D721Med (cell line): ENCODE measurements at places on chromosomes 4 and X.

GRCh38 chr4:111064342-111064993 is 441.6 kb upstream of the PITX2 start:
- DNase-seq: no peak

DNA sequence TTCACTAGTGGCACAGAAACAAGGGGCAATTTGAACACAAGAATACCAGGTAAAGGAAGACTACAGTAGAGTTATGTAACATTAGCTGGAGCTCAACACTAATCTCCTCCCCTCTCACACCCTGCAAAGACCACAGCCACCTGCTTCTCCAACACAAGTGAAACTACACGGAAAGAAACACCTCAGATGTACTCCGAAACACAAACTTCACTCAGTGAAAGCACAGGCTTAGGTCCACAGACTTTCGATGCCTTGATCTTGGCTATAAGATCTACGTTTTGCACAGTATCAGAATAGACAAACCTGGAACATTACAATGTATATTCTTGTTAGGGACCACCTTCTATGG is 7.6 kb downstream of the ACSL1 start:
- DNase-seq: no peak

- DNase-seq: no peak
Measured at GRCh38 chr4:54840430-54840829, 182.7 kb downstream of the KIT start.

DNA sequence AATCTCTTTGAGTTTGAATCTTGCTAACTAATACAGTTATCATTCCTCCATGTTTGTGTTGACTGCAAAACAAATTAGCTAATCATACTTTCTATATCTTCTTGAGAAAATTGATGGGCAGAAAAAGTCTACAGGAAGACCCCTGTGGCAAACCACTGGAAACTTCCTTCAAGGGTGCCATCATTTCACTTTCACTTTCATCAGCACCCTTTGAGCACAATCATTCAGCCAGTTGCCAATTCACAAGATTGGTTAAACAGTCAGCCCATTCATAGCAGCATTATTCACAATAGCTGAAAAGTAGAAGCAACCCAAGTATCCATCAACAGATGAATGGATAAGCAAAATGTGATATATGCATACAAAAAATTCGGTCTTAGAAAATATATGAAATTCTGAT is 101.5 kb downstream of the CCDC160 start:
- no peak for DNase-seq

GRCh38 chr4:5747738-5748375 is 36.9 kb downstream of the EVC start:
- DNase-seq: no peak

DNA sequence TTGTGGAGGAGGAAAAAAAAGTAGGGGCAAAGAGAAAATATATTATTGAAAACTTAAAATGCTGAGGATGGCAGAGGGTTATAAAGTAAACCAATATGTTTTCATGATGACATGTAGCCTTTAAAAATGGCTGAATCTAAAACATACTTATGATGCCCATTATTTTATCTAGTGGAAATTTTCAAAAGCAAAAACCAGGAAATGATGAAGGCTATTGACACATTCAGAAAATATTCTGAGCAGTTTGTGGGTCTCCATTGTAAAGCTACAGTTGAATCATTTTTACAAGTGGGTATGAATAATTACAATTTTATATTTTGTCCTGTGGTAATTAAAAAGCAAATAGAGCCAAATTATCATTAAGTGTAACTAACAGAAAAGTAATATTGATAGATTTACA is 10.7 kb downstream of the PLS3 start:
- no peak for DNase-seq

- DNase-seq: no peak
Measured at GRCh38 chr4:104429150-104429741, 65.4 kb downstream of the CXXC4 start.

- DNase-seq: no peak
Measured at GRCh38 chrX:120286733-120287512, 24.3 kb downstream of the TMEM255A start.

GRCh38 chrX:44705817-44706551 is 137.8 kb upstream of the DUSP21 start:
- no peak for DNase-seq

DNA sequence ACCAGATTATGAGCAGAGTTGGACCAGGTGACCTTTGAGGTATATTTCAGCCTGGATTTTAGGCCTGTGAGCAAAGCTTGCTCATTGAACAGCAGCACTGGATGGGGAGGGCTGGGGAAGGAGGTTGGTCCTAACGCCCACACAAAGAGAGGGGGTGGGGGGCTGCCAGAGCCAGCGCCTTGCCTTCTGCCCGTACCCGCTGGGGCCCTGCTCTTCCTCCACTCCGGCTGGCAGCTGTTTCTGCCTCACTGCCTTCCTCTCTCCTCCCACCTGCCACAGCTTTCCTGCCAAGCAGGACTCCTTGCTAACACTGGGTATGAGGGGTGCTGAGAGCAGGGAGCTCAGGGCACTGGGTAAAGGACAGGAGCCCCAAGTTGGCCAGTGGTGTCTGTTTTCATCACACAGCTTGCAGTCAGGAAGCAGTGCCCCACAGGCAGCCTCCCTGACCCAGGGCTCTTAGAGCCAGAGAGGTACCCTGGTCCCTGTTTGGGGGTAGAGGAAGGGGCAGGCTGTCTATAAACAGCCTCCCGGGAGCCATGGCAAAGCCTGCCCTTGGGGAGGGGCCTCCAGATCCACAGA is 6.1 kb downstream of the NALF2 start:
- DNase-seq: no peak

- no peak for DNase-seq
Measured at GRCh38 chrX:94058728-94059382, 384.8 kb downstream of the FAM133A start.

DNA sequence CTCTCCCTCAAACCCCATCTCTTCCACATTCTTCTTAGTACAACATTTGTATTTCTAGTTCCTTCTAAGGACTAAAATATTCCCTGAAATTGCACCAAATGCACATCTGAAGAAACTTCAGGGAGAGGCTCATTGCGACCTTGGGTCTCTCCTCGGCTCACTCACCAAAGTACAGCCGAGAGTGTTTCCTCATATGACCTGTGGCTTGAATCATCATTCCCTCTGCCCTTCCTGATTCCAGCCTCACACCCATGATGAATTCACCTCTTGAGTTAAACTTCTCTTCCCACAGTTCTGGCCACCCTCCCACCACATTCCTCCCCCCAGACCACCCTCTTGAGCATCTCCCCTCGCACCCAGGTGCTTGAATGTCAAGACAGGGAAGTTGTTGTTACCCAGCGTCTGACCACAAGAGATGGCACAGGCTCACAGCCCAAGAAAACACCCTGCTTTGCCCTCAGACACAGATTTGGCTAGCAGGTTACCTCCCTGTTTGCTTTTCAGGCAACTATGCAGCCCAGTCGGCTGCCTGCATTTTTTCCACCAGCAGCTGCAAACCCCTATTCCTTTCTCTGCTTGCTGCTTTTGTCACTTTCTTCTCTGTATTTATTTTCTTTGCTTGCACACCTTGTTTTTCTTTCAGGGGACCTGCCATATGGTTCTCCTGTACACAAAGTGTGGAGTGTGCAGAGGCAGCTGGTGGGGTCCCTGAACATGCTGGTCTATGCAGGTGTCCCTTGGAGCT is 214.8 kb downstream of the SPATA18 start:
- no peak for DNase-seq

- DNase-seq: no peak
Measured at GRCh38 chr4:91057871-91058270, 930.7 kb downstream of the CCSER1 start.

DNA sequence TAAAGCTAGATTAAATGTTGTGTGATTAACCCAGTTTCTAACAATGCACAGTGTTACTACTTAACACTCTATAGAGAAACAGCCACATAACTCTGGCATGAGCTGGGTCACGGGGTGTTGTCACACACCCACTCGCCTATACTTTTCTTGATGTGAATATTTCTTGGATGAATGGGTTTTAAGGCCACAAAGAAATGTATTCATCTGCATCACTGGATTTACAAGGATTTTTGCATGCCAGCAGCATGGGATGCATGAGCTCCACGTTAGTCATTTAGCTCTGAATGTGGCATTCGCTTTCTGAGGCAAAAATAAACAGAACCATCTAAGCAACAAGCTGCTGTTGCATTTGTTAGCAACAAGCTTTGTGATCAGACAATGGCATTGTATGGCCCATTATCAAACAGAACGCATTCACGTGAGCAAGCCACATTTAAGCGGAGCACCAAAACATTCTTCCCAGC is 89.7 kb downstream of the LRP2BP start:
- no peak for DNase-seq

GRCh38 chrX:13940671-13941070 is 89.0 kb downstream of the GEMIN8 start:
- no peak for DNase-seq

- DNase-seq: no peak
Measured at GRCh38 chrX:93868289-93868965, 194.4 kb downstream of the FAM133A start.

GRCh38 chr4:89152972-89153371 is 41.6 kb downstream of the TIGD2 start:
- DNase-seq: peak; percentile 13

- no peak for DNase-seq
Measured at GRCh38 chr4:42464550-42465094, 67.3 kb downstream of the SHISA3 start.

GRCh38 chr4:150890246-150890645 is 124.8 kb downstream of the LRBA start:
- no peak for DNase-seq

DNA sequence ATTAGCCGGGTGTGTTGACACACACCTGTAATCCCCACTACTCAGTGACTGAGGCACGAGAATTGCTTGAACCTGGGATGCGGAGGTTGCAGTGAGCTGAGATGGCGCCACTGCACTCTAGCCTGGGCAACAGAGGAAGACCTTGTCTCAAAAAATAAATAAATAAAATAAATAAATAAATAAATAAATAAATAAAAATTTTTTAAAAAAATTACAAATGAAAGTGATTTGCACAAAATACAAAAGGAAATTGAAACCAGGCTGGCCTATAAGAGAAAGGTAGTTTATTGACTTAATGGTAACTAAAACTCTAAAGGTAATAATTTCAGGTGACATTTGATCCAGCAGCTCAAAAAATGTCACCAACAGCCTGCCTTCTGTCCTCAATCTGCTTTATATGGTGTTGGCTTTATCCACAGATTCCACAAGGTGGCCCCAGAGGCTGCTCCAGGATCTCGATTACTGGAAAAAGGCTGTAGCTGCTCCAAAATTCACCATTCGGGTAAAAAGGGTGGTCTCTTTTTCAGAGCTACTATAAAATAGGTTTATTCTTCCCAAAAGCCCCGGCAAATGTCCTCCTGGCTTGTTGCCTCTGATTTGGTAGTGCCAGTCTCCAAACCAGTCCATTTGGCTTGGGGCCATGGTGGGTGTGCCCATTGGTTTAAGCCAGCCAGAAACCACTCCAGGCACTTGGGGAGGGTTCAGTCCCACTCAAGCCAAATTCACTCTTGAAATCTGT is 61.4 kb upstream of the TRIM2 start:
- DNase-seq: peak; percentile 41

- no peak for DNase-seq
Measured at GRCh38 chr4:155597933-155598451, 68.7 kb upstream of the GUCY1A1 start.

GRCh38 chrX:103304705-103305104 is 6.1 kb downstream of the BEX2 start:
- no peak for DNase-seq

DNA sequence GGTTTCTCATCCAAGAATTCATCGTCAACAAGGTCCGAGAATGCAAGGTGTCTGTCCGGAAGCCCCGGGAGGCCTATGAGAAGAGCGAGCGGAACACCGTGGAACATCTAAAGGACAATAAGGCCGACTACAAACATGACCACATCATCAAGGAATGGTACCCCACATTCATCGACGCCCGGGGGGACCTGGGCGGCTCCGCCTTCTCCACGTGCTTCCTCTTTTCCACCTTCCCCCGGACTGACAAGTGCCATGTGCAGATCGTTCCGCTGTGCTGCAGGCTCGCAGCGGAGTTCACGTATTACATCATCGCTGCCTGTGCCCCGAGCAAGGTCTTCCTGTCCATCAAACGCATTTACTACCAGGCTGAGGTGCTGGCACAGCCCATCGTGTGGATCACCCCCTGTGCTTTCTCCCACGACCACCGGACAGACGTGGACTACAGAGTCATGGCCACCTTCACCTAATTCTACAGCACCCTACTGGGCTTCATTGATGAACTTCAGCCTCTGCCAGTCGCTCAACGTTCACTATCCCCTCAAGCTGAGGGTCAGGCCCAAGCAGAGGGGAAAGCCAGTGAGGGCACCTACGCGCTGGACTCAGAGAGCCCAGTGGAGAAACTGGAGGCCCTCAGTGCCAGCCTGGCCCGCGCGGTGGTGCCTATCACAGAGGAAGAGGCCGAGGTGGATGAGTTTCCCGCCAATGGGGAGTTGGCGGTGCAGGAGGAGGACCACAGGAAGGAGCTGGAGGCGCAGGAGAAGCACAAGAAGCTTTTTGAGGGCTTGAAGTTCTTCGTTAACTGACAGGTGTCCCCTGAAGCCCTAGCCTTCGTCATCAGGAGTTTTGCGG is 125.9 kb upstream of the PABPC4L start:
- no peak for DNase-seq

GRCh38 chrX:140526171-140526570 is 21.3 kb upstream of the SOX3 start:
- DNase-seq: no peak

- DNase-seq: no peak
Measured at GRCh38 chr4:175071123-175071522, 153.0 kb downstream of the ADAM29 start.

DNA sequence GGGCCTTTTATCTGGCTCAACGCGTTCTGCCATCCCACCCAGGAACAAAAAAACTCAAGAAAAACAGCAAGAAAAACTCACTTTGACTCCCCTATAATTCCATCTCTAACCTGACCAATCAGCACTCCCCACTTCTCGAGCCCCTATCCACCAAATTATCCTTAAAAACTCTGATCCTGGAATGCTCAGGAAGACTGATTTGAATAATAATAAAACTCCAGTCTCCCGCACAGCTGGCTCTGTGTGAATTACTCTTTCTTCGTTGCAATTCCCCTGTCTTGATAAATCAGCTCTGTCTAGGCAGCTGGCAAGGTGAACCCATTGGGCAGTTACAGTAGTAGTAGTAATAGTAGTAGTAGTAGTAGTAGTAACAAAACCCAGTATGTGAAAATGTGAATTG is 165.7 kb upstream of the CASK start:
- no peak for DNase-seq

DNA sequence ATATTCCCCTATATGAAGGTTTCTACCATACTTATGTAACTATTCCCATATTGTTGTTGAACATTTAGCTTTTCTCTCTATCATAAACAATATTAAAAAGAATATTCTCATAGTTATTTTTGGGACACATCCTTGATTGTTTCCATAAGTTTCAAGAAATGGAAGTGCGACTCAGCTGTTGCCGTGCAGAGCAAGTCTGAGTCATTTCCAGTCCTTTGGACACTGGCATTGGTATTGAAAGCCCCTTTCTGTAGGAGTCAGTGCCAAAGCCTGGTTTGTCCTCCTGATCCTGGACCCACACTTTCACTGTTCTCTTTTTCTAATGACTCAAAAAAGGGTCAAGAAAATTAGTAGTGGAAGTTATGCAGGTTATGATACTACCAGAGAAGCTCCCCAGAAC is 108.3 kb upstream of the DIAPH2 start:
- no peak for DNase-seq

GRCh38 chr4:92241094-92241493 is 62.7 kb upstream of the GRID2 start:
- no peak for DNase-seq
